ENCODE measurements at places on chromosomes 6 and 20.

GRCh38 chr20:40156600-40157317 lies 532.3 kb downstream of the MAFB start:
- DNase-seq, result no peak

GRCh38 chr20:59124296-59125029 lies 39.2 kb upstream of the ZNF831 start:
- DNase-seq, result no peak

- DNase-seq, result no peak
Observed at GRCh38 chr6:64146094-64146493, 510.5 kb downstream of the PHF3 start.

GRCh38 chr6:54768494-54768893 lies 78.1 kb upstream of the FAM83B start:
- no peak for DNase-seq

DNA sequence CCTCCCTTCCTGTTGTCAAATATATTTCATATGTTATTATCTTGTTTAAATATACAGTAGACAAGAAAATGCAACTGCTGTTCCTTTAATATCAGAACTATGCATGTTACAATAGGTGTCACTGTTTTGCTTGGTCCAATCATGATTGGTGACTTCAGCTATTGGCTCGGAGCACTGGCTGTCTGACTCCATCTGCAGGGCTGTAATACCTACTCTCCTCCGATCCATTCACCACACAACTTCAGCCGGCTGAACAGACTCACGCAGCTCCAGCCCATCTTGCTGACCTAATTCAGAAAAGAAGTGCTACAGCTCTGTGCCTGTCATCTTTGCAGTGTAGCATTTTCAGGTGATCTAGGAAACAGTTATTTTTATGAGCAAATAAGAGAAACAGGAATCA lies at the start of gene BTBD3:
TSS of gene BTBD3 (plus strand) at position 231 of the 400 bp plus-strand sequence. CDS start 383 bp downstream, outside the sequence.
- peak; percentile 56 for DNase-seq

- DNase-seq, result no peak
Observed at GRCh38 chr20:47428164-47428563, 71.7 kb upstream of the ZMYND8 start.

GRCh38 chr6:49806145-49806544 lies 19.1 kb upstream of the PGK2 start:
- no peak for DNase-seq

DNA sequence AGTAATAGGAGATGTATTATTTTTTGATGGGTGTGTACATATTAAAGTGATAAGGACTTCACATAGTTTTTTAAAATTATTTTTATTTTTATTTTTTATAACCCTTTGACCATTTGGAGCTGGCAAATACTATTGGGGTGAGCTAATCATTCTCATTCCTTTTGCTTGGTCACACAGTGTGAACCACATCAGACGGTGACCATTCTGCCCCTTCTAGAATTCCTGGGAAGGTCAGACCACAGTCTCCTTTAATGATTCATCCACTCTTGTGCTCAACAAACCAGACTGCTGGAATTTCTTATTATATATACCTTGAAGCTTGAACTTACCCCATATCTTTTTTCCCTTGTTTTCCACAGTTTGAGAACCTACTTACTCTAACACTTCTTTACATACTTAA lies 23.9 kb upstream of the PRL start:
- DNase-seq, result no peak

DNA sequence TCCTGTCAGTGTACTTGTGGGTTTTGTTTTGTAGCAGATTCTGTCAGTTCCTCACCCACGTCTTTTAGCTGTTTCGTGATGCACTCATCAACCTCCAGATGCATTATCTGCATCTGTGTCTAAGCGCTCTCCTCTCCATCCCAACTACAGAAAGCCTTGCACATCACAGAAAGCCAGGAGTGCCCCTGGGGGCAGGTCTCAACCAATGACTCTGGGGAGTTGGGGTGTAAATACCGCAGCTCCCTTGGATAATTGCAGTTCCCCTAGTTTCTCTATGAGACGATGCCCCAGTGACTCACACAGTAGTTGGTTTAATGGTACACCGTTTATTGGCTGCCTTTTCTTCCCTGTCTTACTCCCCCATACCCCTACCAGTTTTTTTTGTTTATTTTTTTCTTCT lies 158.1 kb downstream of the SOX4 start:
- no peak for DNase-seq
